Left ventricle myocardium superior (tissue), 1 donor: ENCODE measurements at places on chromosomes 12 and 14. TPM values are rescaled to one million over a fixed set of nuclear protein-coding genes. Genes with fewer than 3 reads are reported as not detected.

Gene TSPAN19
- not detected for total RNA-seq

Gene ACYP1
- 11.7 TPM for total RNA-seq

Gene GPR84
- not detected for total RNA-seq

Gene AQP6
- total RNA-seq, result not detected

Gene DNAI7
- total RNA-seq, result 0.89 TPM

Gene CCDC196
- total RNA-seq, result not detected
